ENCODE measurements at places on chromosomes 12 and 14.

- no peak for DNase-seq
These were observed 394 bp upstream of the AMIGO2 start for GRCh38 chr12:47079981-47080724.

DNA sequence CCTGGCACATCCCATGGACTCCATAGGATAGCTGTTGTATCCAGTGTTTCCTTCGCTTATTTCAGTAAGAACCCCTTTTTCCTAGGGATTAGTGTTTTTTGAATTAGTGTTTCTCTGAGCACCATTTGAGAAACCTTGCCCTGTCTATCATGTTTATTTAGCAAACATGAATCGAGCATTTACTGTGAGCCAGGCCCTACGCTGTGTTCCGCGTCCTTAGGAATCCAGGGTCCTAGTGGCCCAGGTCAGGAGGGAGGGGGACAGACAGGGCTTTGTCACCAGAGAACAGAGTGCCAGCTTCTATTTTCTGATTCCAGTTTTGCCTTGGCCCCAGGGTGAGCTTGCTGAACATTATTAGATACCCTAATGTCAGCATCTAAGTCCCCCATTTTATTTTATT is 2.5 kb downstream of the TEAD4 start:
- DNase-seq: no peak

- DNase-seq: no peak
These were observed 15.6 kb downstream of the PPP1R1A start for GRCh38 chr12:54572881-54573280.

DNA sequence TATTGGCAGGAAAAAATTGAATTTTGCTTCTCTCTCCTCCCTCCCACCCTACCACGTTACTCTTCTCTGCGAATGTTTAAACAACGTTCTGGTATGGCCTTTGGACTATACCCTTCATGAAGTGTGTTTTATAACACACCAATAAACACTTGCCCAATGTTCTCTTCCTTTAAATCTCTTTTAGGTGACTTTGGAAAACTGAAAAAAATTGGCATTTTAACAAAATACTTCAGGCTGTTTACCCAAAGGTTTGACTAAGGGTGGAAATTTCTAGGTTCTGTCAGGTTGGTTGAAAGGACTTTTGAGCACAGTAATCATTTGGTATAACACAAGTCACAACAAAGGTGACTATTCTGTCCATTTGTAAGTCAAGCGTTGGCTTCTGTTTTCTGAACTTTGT is 446.8 kb downstream of the AEBP2 start:
- DNase-seq: no peak

DNA sequence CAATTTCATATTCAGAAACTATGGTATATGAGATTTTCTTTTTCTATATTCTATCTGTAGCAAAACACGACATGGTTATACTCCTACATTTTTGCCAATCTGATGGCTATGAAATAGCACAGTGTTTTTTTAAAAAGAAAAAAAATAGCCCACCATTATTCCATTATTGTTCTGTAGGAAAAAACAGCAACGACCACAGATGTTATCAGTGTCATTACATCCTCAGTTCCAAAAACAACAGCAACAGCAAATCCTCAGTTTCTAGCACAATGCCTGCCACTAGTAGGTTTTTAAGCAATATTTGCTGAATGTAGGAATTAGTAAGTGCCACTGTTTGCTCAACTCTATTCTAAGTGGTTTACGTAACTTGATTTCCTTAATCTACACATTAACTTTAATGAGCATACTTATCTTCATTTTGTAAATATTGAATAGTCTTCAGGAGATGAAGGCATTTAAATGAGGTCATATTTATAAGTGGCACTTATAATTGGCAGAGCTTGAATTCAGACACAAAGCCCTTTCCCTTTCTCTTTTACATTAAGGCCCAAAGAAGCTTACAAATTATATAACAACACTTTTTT is 8.3 kb downstream of the RNASE6 start:
- DNase-seq: no peak

DNA sequence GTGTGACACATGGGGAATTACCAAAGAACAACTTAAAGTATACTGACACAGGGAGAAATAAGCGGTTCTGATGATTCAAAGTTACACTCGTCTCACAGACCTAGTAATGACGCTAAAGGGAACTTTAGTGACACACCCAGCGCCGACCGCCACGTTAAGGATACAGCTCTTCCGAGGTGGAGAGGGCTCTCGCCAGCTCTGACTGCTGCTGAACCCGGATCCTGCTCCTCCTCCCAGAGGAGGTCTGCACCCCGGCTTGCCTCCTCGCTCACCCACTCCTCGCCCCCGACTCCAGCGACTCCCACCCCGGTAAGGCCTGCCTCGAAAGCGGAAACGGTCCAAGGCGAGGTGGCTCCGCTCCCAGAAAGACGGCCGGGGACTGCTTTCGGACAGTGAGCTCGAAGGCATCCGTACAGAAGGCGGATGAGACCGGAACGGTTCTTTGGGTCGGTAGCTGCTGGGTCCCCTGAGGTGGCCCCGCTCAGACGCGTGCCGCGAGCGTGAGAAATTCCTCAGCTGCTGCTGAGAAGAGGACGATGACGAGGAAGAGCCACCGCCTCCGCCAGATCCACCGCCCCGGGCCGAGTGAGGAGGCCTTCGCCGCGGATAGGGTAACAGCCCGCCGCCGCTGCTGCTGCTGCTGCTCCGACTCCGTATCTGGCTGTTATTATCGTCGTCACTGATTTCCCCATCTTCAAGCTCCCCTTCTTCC is 643 bp downstream of the ZFC3H1 start:
- peak; percentile 4 for DNase-seq

DNA sequence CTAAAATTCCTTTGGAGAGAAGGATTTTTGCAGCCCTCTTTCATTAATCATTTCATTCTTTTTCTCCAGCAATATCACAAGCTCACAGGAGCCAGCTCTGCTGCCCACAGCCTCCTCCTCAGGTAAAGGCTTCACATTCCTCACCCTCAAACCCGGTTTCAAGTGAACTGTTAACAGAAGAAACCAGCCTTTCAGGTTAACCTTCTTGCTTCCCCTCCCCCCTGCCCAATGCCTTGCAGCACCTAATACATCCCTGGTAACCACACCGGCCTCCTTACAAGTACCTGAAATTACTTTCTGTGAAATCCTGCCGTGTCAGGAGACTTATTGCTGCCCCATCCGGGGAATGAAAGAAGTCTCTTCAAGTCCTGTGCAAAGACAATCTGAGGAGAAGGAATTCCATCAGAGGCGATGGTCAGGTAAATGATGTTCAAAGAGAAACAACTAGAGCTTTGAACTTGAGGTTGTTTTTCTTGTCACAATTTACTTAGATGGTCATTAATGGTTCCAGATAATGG is 111.2 kb downstream of the MYRFL start:
- DNase-seq: no peak

- no peak for DNase-seq
These were observed 14.2 kb upstream of the NEK9 start for GRCh38 chr14:75141062-75141461.

- no peak for DNase-seq
These were observed 13.2 kb upstream of the C1S start for GRCh38 chr12:7047306-7047705.

- DNase-seq: peak; percentile 99
These were observed 167.5 kb upstream of the PRICKLE1 start for GRCh38 chr12:42756841-42757623.

GRCh38 chr12:84857525-84858208 is 54.9 kb downstream of the SLC6A15 start:
- DNase-seq: no peak

DNA sequence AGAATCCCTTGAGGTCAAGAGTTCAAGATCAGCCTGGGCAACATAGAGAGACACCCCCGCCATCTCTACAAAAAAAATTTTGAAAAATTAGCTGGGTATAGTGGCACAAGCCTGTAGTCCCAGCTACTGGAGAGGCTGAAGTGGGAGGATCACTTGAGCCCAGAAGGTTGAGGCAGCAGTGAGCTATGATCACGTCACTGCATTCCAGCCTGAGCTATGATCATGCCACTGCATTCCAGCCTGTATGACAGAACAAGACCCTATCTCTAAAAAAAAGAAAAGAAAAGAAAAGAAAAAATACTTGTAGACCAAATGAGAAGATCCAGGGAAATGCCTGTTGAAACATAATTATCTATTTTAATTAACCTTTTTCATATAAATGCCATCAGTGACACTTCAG is 93.8 kb upstream of the MDM1 start:
- no peak for DNase-seq

DNA sequence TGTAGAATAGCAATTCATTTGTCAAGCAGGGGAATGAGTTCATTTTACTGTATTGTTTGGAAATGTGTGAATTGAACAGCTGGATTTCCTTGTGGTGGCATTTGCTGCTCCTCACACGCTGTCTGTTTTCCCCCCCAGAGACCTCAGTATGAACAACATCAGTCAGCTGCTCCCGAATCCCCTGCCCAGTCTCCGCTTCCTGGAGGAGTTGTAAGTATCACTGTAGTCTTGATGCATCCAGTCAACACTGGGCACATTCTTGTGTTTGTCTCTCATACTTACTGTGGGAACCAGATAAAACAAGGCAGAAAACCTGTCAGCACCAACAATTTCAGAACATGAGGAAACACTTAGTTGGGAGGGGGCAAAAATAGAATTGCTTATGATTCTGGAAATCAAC is 64.9 kb downstream of the LGR5 start:
- DNase-seq: no peak

GRCh38 chr12:44697511-44697910 is 178.6 kb downstream of the NELL2 start:
- DNase-seq: no peak

GRCh38 chr14:99819514-99819913 is 26.3 kb downstream of the EML1 start:
- DNase-seq: no peak

GRCh38 chr12:13124656-13125505 is 21.4 kb upstream of the GSG1 start:
- no peak for DNase-seq

- DNase-seq: no peak
These were observed 81.4 kb downstream of the PIWIL1 start for GRCh38 chr12:130419116-130419515.

DNA sequence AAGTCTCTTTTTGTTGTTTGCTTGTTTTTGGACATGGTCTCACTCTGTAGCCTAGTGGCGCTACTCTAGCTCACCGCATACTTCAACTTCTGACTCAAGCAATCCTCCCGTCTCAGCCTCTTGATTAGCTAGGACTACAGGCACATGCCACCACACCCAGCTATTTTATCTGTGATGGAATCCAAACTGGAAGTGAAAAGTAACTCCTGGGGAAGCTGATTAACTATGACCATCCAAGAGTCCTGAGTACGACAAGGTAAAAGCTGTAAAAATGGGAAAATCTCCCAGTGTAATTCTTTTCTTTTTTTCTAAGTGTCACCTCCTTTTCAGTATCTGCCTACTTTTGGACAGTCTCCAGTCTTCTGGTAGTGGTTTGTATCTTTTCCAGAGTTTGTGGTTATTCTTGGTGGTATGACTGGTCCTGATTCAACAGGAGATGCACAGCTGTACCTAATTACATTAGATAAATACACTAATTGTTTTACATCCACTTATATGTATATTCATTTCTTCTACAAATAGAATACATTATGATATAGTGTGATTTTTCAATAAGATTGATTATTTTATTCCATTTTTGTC is 97.8 kb downstream of the SLC6A15 start:
- DNase-seq: peak; percentile 47

DNA sequence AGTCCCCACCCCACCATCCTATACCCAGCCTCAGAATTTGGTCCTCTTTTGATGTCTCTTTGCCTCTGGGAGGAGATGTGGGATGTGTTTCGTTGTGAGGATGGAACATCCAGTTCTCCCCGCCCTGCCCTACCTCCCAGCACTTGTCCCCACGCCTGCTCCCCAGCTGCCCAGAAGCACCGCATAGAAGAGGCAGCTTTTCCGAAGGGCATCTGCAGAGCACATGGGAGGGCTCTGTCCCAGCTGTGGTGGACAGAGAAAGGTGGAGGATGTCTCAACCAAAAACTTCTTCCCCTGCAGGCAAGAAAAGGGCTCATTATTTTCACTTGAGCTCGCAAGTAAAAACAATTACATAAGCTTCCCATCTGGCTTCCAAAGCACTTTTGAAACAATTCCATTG is 302.6 kb downstream of the PCNX1 start:
- no peak for DNase-seq

- DNase-seq: no peak
These were observed 45.4 kb downstream of the ALX1 start for GRCh38 chr12:85325442-85325841.

DNA sequence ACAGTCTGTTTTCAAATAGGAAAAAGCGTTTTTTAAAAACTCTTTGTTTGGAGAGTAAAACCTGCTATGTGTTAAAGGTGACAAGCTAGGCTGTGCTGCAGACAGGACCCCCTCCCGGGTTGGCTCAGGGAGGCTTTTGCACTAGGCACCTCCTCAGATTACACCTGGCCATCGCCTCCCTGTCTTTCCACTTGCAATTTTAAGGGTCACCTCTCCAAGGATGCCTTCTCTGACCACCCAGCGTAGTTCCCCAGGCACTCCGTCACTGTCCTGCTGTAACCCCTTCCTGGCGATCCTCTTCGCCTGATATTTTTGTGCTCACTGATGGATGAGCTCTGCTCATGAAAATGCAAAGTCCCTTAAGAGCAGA is 80.7 kb downstream of the NTF3 start:
- no peak for DNase-seq

GRCh38 chr14:38873941-38874612 is 229.0 kb downstream of the SEC23A start:
- no peak for DNase-seq

DNA sequence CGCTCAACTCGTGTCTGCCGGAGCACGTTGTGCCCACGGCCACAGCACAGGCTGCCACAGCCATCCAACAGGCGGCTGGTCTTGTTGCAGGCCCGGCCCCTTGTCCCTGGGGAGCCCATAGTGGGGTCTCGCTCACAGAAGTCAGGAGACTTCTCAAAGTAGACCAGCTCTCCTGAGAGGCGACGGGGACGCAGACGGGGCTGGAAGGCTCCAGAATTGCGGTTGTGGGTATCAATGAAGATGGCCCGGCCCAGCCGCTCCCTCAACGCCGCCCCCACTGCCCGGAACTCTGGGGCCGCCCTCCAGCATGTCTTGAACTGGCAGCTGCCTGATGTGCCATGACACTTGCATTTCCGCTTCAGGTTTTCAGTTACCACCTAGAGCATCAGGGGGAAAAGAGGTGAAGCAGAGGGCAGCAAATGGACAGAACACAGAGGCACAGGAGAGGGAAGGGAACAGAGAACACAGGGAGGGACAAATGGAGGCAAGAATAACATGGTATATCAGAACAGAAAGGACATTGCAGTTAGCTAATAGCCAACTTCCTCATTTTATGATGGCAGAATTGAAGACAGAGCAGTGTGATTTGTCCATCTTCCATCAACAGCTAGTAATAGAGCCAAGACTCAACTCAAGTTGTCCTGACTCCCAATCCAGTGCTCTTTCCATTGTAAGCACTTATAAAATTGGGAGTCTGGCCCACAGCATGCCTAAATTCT is 5.2 kb downstream of the WNT10B start:
- DNase-seq: no peak

DNA sequence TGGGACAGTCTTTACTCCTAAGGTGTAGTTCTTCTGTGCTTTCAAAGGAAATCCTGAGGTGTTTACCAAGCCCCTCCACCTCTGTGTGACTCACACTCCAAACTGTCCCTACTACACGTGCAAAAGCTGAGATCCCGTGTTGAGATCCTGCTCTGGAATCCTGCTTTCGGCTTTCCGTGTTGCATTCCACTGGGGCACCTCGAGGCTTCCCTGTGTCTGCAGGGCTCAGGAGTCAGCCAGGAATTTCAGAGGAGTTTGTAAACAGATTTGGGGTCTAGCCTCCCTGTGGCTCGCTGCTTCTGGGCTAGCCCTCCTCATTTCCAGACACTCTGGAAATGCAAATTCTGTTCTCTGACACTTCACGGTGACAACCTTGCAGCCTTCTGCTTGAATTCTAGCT is 48.4 kb downstream of the CACNA2D4 start:
- DNase-seq: no peak

GRCh38 chr12:85423947-85424346 is 143.9 kb downstream of the ALX1 start:
- DNase-seq: no peak
